Femur (tissue), 1 donor: ENCODE measurements at places on chromosomes 6 and 20.

GRCh38 chr20:23313271-23313670 is 37.3 kb upstream of the NXT1 start:
- DNase-seq = no peak

DNA sequence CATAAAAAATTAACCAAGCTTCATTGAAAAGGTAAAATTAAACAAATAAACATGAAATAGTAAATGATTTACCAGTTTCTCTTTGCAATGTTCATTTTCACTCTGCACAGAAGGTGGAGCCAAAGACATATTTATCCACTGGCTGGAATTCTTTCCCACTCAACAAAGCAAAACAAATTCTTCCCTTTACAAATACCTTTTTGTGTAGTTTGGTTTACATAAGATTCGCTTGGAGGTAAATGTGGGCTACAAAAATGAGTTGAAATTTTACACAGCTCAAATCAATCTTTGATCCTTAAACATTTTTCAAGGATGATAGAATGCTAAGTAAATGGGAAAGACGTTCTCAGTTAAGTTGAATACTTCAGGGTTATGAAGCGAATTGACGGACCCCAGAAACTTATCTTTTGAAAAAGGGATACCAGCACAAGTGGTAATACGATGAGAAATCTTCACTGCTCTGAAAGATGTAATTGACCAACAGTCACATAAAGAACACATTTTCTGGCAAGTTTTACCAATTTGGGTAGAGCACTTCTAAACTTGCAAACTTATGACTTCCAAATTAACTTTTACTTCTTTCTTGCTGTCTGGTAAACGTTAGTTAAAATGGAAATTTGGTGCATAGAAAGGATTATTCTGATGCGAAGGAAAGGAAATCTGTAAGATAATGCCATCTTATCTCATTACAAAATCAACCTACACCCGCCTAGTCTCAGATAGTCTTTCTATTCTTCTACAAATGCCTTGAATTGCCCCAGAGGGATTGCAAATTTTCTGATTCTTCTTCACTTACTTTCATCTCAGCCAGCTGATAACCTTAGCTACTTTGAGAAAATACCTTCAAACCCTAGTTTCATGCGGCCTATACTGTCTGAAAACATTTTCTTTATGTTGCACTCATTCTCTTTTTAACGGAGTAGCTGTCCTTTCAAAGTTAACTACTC is 4.7 kb upstream of the GJA1 start:
- no peak for DNase-seq

GRCh38 chr6:18720075-18720474 is 332.9 kb downstream of the RNF144B start:
- DNase-seq = no peak

DNA sequence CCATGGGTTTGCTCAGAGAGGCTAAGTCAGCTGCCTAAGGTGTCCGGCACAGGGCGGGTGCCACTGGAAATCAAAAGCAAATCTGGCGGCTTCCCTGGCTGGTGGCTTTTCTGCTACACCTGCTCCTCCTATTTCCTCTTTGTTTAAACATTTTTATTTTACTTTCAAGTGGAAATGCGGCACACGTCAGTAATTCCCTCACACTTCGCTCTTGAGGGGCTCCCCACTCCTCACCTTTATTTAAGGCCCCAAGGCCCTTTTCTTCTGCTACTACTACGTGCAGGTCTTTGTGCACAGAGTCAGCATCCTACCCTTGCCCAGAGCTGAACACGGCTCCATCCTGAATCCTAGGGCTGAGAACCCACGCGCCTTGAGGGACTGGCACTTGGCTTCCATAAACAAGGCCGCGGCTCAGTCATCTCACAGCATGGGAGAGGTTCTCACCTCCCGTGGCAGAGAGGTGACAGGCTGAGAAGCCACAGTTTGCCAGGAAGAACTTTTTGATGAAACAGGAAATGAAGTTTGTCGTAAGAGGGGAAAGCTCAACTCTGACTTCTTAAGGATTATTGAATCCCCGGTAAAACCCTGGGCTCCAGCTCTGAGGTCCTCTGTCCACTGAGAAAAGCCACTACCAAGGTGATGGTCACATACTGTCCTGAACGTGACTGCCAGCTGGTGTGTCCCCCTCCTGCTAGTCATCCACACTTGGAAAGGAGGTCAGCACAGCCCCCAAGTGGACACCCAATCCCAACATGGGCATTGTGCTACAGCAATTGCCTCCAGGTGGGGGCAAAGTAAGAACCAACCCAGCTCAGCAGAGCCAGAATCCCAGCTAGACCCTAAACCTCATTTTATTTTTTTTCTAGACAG is 48.0 kb downstream of the NFATC2 start:
- DNase-seq = no peak

- no peak for DNase-seq
Measured at GRCh38 chr20:41091927-41092326, 45.4 kb upstream of the PLCG1 start.

DNA sequence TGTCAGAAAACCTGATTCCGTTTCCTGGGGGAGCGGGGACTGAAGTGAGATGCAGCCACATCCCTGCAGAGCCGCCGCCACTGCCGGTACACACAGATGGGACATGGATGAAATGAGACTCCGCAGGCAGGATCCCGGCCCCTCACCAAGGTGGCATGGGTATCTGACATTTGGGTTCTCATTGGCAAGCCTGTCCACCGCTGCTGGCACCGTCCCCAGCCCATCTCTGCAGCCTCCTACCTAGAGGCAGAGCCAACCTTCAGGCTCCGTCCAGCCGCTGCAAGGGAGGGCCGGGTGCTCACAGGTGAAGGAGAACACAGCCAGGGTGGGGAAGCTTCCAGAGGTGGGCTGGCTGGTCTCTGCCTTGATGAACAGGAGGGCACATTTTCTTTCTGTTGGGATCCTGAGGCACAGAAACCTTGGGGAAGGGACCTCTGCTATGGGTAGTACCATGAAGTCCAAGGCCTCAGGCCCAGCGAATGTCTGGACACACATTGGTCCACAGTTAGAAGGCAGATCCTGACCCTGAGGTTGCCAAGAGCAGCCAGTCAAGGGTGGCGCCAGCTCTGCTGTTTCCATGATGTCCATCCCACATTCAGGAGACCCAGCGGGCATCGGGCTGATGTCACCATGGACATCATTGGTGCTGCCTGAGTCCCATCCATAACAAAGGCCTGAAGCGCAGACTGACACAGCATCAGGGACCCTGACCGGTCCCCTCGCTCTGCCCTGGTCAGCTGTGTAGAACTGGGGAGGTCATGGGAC is 177.4 kb downstream of the TAF4 start:
- no peak for DNase-seq

GRCh38 chr6:26475823-26476729 is 18.3 kb downstream of the BTN2A1 start:
- no peak for DNase-seq

DNA sequence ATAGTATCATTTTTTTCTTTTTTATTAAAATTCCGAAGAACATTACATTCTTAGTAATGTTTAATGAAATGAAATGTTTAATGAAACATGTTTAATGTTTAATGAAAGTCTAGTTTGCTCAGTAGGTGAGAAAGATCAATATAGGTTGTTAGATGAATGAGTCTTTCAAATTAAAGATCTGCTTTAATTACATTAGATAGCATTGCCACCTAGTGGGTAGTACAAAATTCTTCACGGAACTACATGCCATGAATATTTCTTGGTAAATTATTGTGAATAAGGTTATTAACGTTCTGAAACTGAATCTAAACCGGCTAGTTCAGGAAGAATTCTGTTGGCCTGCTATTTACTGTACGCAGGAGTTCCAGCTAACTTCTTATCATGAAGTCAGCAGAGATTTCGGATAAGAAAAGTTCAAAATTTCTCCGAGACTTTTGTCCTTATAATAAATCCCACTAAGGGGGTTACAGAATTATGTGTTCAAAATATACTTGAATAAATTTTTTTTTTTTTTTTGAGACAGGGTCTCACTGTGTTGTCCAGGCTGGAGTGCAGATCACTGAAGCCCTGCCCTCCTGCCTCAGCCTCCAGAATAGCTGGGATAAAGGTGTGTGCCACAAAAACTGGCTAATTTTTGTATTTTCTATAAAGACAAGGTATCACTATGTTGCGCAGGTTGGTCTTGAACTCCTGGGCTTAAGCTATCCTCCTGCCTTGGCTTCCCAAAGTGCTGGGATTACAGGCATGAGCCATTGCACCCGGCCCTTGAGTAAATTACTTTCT is 7.9 kb upstream of the GMNN start:
- no peak for DNase-seq

DNA sequence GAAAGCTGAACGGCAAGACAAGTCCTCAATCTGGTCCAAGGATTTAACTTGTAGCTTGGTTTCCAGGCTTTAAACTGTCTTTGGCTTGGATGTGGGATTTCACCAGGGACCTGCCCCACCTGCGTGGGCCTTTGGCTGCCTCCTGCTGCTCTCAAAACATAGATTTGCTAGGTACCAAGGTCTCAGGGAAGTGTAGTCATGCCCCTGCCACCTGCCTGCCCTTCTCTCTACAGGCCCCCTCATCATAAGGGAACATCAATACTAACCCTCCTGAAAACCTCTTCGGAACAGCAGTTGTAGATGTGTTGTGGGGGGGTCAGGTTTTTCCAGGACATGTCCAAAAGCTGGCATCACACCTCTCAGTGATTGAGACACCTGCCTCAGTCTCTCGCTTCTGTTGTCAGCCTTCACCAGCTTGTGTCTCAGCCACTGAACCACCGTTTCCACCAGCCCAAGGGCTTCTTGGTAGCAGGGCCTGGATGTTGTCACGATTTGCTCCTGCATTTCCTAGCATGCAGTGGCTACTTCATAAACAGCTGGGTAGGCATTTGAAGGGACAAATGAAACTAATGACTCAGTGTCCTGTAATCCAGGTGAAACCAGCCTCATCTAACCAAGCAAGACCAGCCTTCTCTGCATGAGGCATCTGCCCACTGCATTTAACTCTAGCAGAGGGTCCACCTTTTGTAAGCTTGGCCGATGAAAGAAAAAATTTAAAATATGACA is 141.6 kb upstream of the THBS2 start:
- DNase-seq = no peak

DNA sequence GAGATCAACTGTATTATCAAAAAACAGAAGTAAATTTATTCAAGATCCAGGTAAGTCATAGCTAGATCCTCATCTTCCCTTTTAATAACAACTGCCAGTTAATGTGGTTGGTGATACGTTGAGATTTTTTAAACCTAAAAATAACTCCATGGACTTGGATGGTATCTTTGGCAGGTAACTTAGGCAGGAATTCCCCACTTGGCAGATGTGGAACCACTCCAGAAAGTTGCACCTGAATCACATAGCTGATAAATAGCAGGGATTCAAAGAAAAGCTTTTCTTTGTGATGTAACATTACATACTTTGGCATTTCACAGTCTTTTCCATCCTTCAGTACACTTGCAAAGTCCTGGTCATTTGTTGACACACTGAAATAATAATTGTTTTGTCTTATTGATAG is 62.6 kb downstream of the PRPH2 start:
- no peak for DNase-seq

DNA sequence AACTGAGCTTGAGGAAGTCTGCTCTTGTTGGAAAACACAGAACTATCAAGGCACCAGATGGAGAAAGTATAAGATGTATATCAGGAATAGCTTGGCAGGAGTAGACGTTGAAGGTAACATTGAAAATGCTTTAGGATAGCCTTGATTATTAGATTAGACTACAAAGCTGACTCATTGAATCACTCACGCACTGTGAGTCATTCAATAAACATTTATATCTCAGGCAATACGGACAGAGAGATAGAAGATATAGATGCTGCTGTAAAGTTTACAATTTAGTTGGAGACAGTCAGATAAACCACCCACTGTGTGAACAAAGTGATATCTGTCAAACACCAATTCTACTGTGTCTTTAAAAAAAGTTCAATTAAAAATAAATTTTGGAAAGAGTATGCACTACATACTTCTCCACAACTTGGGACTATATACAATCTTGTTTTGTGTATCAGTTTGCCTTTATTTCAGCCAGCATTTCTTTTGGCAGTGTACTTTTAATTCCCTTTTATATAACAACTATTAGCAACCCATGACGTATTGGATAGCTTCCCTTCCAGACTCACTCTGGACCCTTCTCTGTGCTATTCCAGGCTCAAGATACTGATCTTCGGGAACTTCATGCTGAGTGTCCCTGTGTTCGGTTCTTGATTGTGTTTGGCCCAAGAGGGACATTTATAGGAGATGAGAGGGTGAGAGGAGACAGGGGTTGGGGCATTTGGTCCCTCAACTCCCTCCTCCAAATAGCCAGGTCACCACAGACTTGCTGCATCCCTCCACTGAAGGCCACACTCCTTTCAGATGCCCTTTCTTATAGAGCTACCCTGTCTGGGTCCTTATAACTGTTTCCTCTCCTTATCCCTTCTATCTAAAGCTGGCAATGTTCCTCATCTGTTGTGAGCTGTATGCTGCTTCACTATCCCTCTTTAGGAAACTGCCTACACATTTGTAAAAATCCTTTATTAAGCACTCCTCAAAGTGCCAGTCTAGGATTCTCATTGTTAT is 176.6 kb upstream of the PTPRK start:
- no peak for DNase-seq

DNA sequence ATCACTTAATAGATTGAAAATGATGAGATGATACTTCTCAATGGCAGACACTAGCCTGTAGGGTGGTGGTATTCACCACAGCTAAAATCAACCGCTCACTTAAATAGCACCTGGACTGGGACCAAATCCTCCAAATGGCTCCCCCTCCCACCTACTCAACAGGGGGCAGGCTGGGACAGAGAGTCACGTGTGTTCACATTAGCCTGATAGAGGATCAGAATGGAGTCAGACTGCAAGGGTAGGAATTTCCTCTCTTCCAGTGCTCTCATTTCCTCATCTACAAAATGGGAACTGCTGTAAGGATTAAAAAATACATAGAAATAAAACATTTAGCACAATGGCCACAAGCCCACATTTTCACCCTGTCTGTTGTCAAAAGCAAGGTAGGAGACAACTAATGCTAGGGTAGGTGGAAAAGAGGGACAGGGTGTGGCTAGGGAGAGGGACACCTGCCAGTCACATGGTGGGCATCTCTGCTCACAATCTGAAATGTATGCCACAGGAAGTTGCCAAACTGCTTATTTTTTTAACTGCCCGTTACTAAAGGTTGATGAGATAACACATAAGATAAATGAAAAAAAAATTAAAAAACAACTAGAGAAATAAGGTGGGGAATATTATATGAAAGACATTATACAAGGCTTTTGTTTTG is 55.3 kb downstream of the BACH2 start:
- no peak for DNase-seq

- DNase-seq = no peak
Measured at GRCh38 chr6:170405311-170405975, 98.9 kb downstream of the FAM120B start.
